ENCODE measurements at places on chromosomes 12 and 14.

DNA sequence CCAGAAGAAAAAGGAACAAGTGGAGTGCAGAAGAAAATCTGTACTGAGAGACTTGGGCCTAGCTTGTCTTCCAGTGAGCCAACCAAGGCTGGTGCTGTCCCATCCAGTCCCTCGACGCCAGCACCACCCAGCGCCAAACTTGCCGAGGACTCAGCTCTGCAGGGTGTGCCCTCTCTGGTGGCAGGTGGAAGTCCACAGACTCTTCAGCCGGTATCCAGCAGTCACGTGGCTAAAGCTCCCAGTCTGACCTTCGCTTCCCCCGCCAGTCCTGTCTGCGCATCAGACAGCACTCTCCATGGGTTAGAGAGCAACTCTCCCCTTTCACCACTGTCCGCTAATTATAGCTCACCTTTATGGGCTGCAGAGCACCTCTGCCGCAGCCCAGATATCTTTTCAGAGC is 15.6 kb downstream of the CIPC start:
- DNase-seq: no peak

DNA sequence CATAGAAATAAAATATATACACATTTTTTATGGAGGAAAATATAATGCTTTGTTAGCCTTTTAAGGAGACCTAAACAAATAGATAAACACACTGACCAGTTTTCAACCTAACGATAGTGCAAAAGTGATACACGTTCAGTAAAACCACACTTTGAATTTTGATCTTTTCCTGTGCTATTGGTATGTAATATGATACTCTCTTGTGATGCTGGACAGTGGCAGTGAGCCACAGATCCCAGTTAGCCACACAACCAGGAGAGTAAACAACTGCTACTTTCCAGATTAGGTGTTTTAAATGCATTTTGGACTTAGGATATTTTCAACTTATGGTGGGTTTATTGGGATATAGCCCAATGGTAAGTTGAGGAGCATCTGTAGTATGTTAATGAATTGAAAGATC is 243.1 kb downstream of the ERC1 start:
- no peak for DNase-seq

- DNase-seq: no peak
These were observed 19.1 kb downstream of the RPAP3 start for GRCh38 chr12:47686645-47687240.

DNA sequence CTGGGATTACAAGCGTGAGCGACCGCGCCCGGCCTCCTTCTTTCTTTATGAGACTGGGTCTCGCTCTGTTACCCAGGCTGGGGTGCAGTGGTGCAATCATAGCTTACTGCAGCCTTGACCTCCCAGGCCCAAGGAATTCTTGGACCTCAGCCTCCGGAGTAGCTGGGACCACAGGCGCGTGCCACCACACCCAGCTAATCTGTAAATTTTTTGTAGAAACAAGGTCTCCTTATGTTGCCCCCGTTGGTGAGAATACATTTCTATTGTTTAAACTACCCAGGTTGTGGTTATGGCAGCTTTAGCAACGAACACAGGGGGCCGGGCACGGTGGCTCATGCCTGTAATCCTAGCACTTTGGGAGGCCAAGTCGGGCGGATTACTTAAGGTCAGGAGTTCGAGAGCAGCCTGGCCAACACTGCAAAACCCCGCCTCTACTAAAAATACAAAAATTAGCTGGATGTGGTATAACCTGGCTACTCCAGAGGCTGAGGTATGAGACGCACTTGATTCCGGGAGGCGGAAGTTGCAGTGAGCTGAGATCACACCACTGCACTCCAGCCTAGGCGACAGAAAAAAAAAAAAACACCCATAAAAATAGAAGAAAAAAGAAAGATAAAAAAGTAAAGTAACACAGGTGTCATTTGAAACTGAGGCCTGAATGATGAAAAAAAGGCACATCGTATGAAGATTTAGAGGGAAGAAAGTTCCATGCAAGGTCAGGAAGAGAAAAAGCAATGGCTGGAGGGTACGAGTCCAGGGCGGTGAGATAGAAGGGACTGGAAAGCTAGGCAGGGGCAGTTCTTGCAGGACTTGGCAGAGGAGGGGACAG is 977 bp upstream of the TMEM120B start:
- DNase-seq: no peak

- DNase-seq: no peak
These were observed 5.0 kb upstream of the EP400 start for GRCh38 chr12:131944601-131945251.

DNA sequence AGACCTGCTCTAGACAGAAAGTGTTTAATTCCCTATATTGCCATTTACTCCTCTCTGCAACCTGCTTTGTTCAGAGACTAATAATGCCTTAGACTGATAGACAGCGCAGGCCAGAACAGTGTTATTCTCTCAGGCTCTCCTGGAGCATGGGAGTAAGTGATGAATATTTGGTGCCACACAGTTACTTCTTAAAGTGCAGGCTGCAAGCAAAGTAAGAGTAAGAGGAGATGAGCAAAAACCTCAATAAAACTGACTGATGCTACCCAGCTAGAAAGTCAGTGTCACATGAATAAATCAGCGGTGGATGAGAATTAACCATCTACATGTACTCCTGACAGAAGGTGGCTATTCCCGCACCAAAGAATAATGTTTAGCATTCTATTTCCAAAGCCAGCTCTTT is 9.9 kb downstream of the TRIM9 start:
- no peak for DNase-seq

- no peak for DNase-seq
These were observed 9.2 kb upstream of the GOLGA3 start for GRCh38 chr12:132837693-132838409.

DNA sequence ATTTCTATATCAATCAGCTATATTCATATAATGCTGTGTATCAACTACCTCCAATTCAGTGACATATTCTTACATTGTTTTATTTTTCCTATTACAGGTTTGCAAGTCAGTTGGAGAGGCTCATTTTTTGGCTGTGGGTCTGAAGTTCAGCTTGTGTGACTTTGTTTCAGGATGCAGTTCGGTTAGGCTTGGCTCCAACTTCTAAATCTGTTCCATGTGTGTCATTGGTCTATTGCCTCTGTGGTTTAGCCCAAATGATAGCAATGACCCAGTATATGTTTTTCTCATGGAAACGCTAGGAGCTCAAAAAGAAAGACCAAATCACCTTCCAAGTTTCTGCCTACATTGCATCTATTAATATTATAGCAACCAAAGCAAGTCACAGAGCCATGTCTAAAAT is 848.6 kb upstream of the LRFN5 start:
- no peak for DNase-seq

- DNase-seq: no peak
These were observed 120.9 kb downstream of the BEGAIN start for GRCh38 chr14:100466111-100466856.

- DNase-seq: no peak
These were observed 37.8 kb downstream of the SLC6A15 start for GRCh38 chr12:84874825-84875139.

DNA sequence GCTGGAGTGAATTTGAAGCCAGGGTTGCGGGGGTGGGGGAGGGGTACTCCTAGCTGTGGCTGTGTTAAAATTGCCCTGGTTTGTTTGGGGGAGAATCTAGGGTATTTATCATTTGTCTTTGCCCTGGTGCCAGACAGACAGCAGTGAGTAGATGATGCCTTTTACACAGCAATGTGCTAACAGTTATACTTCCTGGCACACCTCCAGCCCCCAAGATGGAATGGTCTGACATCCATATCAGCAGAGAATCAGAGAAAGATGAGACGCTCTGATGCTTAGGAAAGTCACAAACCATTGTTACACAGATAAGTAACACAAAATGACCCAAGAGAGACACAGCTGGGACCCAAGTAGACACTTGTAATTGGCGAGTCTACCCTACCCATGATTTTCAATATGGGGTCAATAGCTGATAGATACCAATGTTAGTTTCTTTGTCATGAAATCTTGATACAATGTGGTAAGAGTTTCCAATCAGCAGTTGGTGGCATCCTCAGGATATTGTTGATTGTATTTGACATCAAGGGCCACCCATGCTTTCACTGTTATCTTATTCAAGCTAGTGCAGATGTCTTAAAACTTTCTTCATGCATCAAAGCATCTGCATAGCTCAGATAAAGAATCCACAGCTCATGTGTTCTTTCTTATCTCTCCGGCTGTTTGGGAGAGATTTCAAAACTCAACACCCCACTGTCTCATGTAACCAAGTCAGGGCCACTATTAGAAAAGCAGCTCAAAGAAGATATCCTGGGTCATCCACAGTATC is 2.6 kb upstream of the PRKAB1 start:
- DNase-seq: peak; percentile 97

DNA sequence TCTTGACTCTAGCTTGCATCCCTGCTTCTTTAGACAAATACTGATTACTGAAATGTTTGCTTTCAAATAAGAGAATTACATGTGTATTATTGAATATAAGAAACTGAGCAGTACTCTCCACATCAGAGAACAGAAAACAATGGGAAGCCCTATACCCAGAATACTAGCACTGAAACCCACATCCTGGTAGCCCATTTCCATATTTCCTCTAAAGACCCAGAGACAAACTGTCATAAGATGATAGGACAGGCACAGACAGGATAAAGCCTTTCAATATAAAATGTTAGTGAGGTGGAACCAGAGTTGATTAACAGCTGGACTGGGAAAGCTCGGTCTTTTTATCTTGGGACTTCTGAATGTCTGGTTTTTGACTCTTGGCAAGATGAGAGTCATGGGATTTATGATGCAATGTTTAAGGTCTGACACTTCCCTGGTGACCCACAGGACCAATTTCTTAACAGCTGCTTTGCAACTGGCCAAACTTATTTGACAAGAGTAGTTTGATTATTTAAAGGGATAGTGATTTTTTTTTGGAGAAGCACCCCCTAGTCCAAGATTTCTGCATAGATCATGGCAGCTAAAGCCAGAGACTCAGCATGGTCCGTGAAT is 166.9 kb upstream of the ATXN7L3B start:
- no peak for DNase-seq

DNA sequence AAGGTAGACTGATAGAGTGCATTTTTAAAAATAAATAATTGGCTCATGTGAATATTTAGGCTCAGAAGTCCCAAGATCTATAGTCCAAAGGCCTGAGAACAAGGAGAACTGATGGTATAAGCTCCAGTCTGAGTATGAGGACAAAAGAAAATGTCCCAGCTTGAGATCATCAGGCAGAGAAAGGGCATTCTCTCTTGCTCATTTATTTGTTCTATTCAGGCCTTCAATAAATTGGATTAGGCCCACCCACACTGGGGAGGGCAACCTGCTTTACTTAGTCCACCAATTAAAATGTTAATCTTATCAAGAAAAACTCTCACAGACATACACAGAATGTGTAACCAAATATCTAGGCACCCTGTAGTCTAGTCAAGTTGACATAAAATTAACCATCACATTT is 644.4 kb upstream of the MDGA2 start:
- DNase-seq: no peak

GRCh38 chr12:97701901-97702300 is 239.3 kb downstream of the RMST start:
- DNase-seq: no peak

- no peak for DNase-seq
These were observed 93.3 kb downstream of the RIMBP2 start for GRCh38 chr12:130622803-130623202.

GRCh38 chr14:80047761-80048160 is 163.5 kb downstream of the DIO2 start:
- DNase-seq: no peak

- no peak for DNase-seq
These were observed 52.6 kb downstream of the BICDL1 start for GRCh38 chr12:120041386-120042231.

- DNase-seq: peak; percentile 99
These were observed 417.0 kb downstream of the DPF3 start for GRCh38 chr14:72476657-72477499.

- no peak for DNase-seq
These were observed 28.6 kb downstream of the GNS start for GRCh38 chr12:64730588-64730969.

- no peak for DNase-seq
These were observed 628 bp downstream of the TAS2R30 start for GRCh38 chr12:11133816-11134215.

GRCh38 chr14:32449648-32450047 is 120.5 kb downstream of the AKAP6 start:
- DNase-seq: no peak

DNA sequence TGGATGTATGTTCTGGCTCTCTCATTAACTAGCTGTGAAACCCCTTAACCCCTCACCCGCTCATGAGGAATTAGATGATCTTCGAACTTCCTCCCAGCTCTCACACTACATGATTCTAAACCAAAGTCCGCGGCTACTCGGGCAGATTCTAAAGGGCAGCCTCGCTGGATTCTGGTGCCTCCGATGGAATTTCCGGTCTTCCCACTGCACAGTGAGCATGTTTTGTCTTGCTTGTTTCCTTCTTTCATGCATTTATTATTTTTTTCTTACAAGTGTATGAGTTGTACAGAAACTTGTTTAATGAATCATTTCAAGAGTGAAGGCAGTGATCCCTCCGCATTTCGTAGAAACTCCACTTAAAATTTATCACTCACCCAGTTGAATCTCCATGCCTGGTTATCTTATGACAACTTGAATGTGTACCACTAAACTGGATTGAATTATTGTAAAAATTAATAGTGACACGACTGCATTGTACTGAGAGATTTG is 4.5 kb upstream of the HCAR3 start:
- DNase-seq: no peak

- no peak for DNase-seq
These were observed 17.2 kb downstream of the TM7SF3 start for GRCh38 chr12:26997003-26997402.

DNA sequence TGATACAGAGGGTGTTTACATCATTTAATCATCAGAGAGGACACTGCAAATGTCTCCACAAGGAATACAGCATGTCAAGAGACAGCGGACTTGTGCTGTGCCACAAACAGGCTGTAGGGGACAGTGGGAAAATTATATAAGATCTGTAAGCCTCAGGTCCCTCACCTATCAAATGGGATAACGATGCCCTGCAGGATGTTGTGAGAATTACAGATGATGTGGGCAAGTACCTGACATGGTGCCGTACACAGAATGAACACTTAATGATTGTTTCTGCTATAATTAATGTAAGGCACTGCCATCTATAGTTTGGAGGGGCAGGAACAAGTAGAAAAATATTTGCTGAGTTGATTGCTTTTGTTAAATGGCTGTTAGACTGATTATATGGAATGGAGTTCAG is 81.9 kb upstream of the GTF2A1 start:
- DNase-seq: peak; percentile 37

DNA sequence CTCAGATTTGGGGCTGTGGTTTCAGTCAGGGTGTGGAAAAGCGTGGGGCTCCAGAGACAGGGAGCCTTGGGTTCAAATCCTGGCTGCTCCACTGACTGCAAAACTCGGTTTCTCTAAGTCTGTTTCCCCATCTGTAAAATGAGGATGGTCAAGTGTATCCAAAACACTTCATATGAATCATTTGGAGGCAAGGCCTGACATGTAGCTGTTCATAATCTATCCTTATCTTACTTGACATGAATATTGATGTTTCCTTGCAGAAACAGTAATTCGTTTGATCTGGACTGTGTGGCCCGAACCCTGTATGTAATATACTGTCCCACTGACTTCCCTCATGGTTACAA is 1.5 kb upstream of the CCDC63 start:
- DNase-seq: no peak

- DNase-seq: no peak
These were observed 505.0 kb upstream of the FLRT2 start for GRCh38 chr14:85024931-85025330.

- peak; percentile 21 for DNase-seq
These were observed 5.5 kb upstream of the CCDC85C start for GRCh38 chr14:99609245-99610170.

GRCh38 chr14:90132821-90133570 is 71.2 kb downstream of the KCNK13 start:
- DNase-seq: no peak
